Heart left ventricle (tissue), 16 donors: ENCODE measurements at places on chromosomes 16 and 17. TPM values are rescaled to one million over a fixed set of nuclear protein-coding genes. Genes with fewer than 3 reads are reported as not detected.
A peak's percentile ranks its signal among the peaks of the same experiment; 100 is the strongest.

GRCh38 chr16:47064775-47065174, 79.0 kb downstream of the NETO2 start:
- no peak for DNase-seq
- H3K27me3 ChIP-seq, result no peaks in the 10 kb centered on the region
- no peak overlapping the region for H3K27ac ChIP-seq
- no peaks in the 10 kb centered on the region for H3K4me1 ChIP-seq
- no peaks in the 10 kb centered on the region for H3K36me3 ChIP-seq

- peaks cover 56% of the 10 kb centered on the region for H3K36me3 ChIP-seq
- no peak overlapping the region for H3K4me3 ChIP-seq
These were observed 24.7 kb downstream of the ZFP90 start for GRCh38 chr16:68563631-68564381.

The RASD1 gene
- total RNA-seq, result 14.6 TPM

The IL32 gene
- 59.2 TPM for total RNA-seq

GRCh38 chr17:33009636-33010035, 18.0 kb downstream of the SPACA3 start:
- no peak overlapping the region for H3K27ac ChIP-seq
- H3K36me3 ChIP-seq, result no peaks in the 10 kb centered on the region
- no peaks in the 10 kb centered on the region for H3K27me3 ChIP-seq
- no peak overlapping the region for H3K4me3 ChIP-seq

GRCh38 chr17:18224387-18225120, 881 bp upstream of the LLGL1 start:
- peak overlapping the region; percentile 70 for H3K27ac ChIP-seq
- H3K4me3 ChIP-seq, result peak overlapping the region; percentile 50
- DNase-seq, result no peak
- peaks cover 16% of the 10 kb centered on the region for H3K4me1 ChIP-seq

DNA sequence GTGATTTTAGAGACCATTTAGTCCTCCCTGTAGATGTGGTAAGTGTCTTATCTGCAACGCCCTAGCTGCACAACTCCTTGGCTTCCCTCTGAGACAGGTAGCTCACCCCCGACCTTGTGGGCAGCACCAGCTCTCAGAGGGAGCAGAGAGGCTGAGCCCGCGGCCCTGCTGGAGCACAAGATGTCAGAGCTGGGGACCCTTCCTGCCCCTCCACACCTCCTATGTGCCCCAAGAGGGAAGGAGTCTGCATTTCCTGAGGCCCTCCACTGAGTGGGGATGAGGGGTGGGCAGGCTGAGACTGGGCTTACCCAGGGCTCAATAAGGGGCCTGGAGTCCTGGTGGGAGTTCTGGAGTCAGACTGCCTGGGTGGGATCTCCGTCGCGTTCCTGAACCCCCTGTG, 12.2 kb upstream of the ADGRG1 start:
- no peak overlapping the region for H3K27ac ChIP-seq
- no peak overlapping the region for H3K4me3 ChIP-seq

GRCh38 chr17:14791221-14791620, 473.9 kb downstream of the PMP22 start:
- DNase-seq, result no peak
- H3K4me1 ChIP-seq, result no peaks in the 10 kb centered on the region
- H3K36me3 ChIP-seq, result no peaks in the 10 kb centered on the region

DNA sequence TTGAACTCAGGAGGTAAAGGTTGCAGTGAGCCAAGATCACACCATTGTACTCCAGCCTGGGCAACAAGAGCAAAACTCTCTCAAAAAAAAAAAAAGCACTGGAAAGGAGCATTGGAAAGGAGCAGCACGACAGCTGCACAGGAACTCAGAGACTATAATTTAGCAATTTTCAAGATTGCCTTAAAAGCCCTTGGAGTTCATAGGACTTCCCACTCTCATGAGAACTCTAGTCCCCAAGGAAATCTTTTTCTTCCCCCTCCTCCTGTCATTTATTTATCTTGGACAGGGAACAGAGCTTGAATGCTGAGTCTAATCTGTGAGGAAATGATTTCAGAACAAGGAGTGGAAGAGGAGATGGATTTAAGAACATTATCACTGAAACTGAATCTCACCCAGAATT, 69.0 kb downstream of the PLXDC1 start:
- H3K4me3 ChIP-seq, result no peak overlapping the region
- H3K27me3 ChIP-seq, result no peaks in the 10 kb centered on the region
- H3K27ac ChIP-seq, result peak overlapping the region; percentile 79
- H3K4me1 ChIP-seq, result peaks cover 53% of the 10 kb centered on the region

The ZNF469 gene
- 0.53 TPM for total RNA-seq

GRCh38 chr16:58201163-58201562, 3.3 kb upstream of the CSNK2A2 start:
- H3K36me3 ChIP-seq, result peaks cover 3% of the 10 kb centered on the region
- DNase-seq, result no peak
- no peak overlapping the region for H3K27ac ChIP-seq
- H3K4me3 ChIP-seq, result no peak overlapping the region
- H3K4me1 ChIP-seq, result peaks cover 12% of the 10 kb centered on the region

The CD7 gene
- 3.5 TPM for total RNA-seq

DNA sequence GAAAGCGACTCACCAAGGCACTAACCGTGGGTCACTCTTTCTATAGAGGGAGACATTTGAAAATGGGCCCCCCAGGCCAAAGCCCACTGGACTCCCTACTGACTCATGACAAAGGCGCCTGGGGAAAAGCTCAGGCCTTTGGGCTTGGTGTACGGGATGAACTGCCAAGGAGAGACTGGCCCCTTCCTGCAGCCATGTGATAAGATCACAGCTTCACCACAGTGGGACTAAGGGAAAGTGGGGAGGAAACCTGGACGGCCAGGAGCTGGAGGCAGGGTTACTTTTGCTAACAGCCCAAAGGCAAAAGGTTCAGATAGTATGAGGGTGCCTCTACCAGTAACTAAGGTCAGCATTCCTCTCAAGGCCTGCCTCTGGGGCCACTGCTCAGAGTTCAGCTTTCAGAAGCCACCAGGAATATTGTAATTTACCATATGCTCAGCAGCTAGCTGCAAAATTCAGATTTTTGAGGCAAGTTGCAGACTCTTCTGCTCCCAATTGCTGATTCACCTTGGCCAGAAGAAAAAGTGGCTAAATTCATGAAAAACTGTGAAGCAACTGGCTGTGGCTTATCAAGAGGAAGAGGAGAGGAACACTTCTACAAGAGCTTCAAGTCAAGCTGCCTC, 37.1 kb upstream of the SLC25A19 start:
- H3K4me1 ChIP-seq, result peaks cover 30% of the 10 kb centered on the region
- peak overlapping the region; percentile 24 for H3K27ac ChIP-seq
- H3K27me3 ChIP-seq, result no peaks in the 10 kb centered on the region
- no peak overlapping the region for H3K4me3 ChIP-seq
- H3K36me3 ChIP-seq, result no peaks in the 10 kb centered on the region

GRCh38 chr17:71505981-71506380, 614.8 kb upstream of the SOX9 start:
- no peak for DNase-seq
- H3K4me1 ChIP-seq, result no peaks in the 10 kb centered on the region
- H3K4me3 ChIP-seq, result no peak overlapping the region
- H3K36me3 ChIP-seq, result no peaks in the 10 kb centered on the region
- H3K27me3 ChIP-seq, result no peaks in the 10 kb centered on the region

GRCh38 chr17:41151525-41151924, 1.9 kb upstream of the KRTAP4-5 start:
- H3K27me3 ChIP-seq, result no peaks in the 10 kb centered on the region
- H3K4me3 ChIP-seq, result no peak overlapping the region
- no peaks in the 10 kb centered on the region for H3K36me3 ChIP-seq
- DNase-seq, result no peak

DNA sequence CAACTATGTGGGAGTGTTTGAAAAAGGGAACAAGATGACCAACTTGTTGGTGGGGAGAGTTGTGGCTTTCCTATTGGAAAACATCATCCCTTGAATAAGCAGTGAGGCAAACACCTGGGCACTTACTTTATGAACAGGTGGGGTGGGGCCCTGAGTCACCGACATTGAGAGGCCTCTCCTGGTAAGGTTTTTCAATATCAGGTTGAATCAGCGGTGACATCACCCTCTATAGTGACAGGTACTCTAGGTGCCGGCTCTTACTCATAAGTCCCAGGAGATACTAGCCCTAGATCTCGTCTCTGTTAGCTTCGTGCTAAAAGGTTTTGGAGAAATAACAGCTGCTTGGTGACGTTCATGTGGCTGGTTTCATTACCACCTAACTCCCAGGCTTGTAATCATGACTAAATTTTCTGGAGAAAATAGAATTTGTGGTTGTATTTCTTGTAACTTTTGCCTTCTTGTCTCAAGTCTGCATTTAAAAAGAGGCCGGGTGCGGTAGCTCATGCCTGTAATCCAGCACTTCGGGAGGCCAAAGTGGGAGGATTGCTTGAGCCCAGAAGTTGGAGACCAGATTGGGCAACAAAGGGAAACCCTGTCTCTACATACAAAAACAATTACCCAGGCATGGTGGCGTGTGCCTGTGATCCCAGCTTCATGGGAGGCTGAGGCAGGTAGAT, 19.3 kb downstream of the CDH1 start:
- DNase-seq, result no peak
- no peaks in the 10 kb centered on the region for H3K36me3 ChIP-seq
- no peak overlapping the region for H3K27ac ChIP-seq
- no peaks in the 10 kb centered on the region for H3K4me1 ChIP-seq

- H3K4me3 ChIP-seq, result no peak overlapping the region
- H3K36me3 ChIP-seq, result no peaks in the 10 kb centered on the region
- no peaks in the 10 kb centered on the region for H3K27me3 ChIP-seq
- H3K27ac ChIP-seq, result no peak overlapping the region
- no peak for DNase-seq
These were observed 81.1 kb downstream of the ANKRD11 start for GRCh38 chr16:89409161-89409711.

The HOXB1 gene
- not detected for total RNA-seq

GRCh38 chr16:81808933-81809480, 29.9 kb downstream of the PLCG2 start:
- H3K27ac ChIP-seq, result no peak overlapping the region
- no peaks in the 10 kb centered on the region for H3K36me3 ChIP-seq
- H3K4me1 ChIP-seq, result peaks cover 22% of the 10 kb centered on the region

The STH gene
- total RNA-seq, result not detected

The C1QTNF1 gene
- total RNA-seq, result 406 TPM

GRCh38 chr17:7039832-7040231, 4.0 kb downstream of the SLC16A13 start:
- no peaks in the 10 kb centered on the region for H3K36me3 ChIP-seq
- no peak for DNase-seq
- peaks cover 41% of the 10 kb centered on the region for H3K4me1 ChIP-seq

GRCh38 chr17:47252209-47252608, 1.4 kb upstream of the ITGB3 start:
- no peak for DNase-seq
- no peak overlapping the region for H3K27ac ChIP-seq
- H3K4me1 ChIP-seq, result peaks cover 7% of the 10 kb centered on the region
- H3K27me3 ChIP-seq, result no peaks in the 10 kb centered on the region
- no peak overlapping the region for H3K4me3 ChIP-seq
- no peaks in the 10 kb centered on the region for H3K36me3 ChIP-seq

DNA sequence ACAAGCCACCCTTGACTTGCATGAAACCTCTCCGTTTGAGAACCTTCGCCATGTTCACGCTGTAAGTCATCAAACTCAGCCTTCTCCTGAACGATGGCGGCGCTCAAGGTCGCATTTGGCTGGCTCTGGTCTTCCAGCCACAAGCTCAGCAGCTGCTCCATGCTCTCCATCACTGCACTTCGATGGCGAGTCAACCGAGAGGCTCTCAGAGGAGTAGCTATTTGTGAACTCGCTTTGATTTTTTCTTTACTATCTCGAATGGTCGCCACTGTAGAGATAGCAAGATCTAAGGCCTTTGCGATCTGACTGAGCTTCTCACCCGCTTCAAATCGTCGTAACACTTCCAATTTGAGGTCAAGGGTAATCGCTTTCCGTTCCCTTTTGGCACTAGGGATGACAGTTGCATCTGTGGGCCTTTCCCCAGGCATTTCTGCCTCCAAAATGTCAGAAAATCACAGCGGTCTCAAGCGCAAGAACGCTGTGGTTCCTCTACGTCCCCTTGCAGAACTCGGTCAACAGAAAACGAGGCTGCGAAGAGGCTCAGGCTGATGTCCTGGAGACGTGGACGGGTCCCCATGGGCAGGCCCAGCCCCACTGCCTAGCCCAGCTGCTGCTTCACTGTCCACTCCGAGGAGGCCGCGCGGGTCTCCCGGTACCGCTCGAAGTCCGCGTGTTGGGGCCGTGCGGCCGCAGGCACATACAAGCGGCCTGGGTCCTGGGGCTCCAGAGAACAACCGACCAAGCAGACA, 23.1 kb downstream of the DEF8 start:
- DNase-seq, result no peak
- H3K27ac ChIP-seq, result peak overlapping the region; percentile 88
- peak overlapping the region; percentile 97 for H3K4me3 ChIP-seq
- no peaks in the 10 kb centered on the region for H3K36me3 ChIP-seq

The NLRP1 gene
- total RNA-seq, result 10.7 TPM

The TEKT1 gene
- not detected for total RNA-seq

DNA sequence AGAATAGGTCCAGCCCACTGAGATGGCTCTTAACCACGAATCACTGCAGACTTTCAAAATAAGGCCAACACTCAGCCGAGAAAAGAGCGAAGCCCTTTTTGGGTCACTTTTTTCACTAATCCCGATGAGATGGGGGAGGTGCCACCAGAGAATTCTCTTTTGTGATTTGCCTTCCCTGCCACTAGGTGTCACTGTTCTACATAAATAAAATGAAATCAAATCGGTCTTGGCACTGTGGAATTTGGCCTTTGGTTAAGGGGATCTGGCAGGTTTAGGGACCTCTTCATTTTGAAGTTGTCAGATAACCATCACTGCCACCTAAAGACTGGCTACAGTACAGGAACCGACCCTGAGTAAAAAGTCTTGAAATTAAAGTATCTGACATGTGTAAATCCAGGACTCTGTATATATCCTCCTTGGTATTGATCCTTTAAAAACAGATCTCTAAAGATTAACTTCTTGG, 147.0 kb downstream of the HS3ST4 start:
- peak; percentile 7 for DNase-seq
- no peak overlapping the region for H3K27ac ChIP-seq
- H3K4me3 ChIP-seq, result no peak overlapping the region
- H3K27me3 ChIP-seq, result peaks cover 17% of the 10 kb centered on the region

DNA sequence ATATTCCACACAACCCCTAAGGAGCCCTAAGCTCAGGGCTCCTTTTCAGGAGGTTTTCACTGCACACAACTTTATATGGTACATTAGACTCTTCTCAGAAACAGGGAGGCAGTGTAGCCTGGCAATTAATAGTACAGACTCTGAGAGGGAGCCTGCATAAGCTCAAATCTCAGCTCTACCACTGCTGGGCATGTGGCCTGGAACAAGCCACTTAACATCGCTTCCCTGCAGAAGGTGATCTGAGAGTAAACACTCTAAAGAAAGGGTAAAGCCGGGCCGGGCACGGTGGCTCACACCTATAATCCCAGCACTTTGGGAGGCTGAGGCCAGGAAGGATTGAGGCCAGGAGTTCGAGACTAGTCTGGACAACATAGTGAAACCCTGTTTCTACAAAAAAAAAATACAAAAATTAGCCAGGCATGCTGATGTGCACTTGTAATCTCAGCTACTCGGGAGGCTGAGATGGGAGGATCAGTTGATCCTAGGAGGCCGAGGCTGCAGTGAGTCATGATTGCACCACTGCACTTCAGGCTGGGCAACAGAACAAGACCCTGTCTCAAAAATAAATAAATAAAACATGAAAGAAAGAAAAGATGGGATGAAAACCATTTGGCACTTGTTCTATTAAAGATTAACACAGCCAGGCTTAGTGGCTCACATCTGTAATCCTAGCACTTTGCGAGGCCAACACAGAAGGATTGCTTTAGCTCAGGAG, 70.7 kb upstream of the DNAJA2 start:
- no peaks in the 10 kb centered on the region for H3K4me1 ChIP-seq
- H3K27me3 ChIP-seq, result no peaks in the 10 kb centered on the region
- no peaks in the 10 kb centered on the region for H3K36me3 ChIP-seq
- DNase-seq, result peak; percentile 46
- H3K27ac ChIP-seq, result peak overlapping the region; percentile 27
